Stomach (tissue), 19 donors: ENCODE measurements at places on chromosomes 12 and 14.

GRCh38 chr12:133058203-133059113 lies 21.1 kb downstream of the ZNF84 start:
- no peak overlapping the region for H3K4me3 ChIP-seq
- peaks cover 53% of the 10 kb centered on the region for H3K36me3 ChIP-seq
- H3K4me1 ChIP-seq = no peaks in the 10 kb centered on the region
- H3K27me3 ChIP-seq = no peaks in the 10 kb centered on the region

DNA sequence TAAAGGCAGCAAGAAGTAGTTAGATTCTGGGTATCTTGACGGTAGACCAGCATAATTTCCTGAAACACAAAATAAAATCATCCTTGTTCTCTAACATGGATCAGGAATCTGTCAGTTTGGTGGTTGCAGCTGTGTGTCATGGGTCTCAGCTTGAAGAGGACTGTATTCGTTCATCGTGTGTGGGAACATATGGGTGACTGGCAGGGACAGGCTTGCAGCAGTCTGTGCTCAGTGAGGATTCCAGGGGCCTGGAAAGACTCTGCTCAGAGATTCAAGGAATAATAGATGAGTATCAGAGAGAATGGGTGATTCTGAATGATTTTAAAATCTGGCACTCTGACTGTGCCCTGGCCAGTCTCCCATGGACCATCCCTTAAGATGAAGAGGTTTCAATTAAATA lies 421.6 kb downstream of the APAF1 start:
- no peaks in the 10 kb centered on the region for H3K4me1 ChIP-seq
- no peak overlapping the region for H3K4me3 ChIP-seq
- no peak overlapping the region for H3K27ac ChIP-seq
- H3K36me3 ChIP-seq = no peaks in the 10 kb centered on the region
- no peak for DNase-seq
- no peaks in the 10 kb centered on the region for H3K27me3 ChIP-seq

DNA sequence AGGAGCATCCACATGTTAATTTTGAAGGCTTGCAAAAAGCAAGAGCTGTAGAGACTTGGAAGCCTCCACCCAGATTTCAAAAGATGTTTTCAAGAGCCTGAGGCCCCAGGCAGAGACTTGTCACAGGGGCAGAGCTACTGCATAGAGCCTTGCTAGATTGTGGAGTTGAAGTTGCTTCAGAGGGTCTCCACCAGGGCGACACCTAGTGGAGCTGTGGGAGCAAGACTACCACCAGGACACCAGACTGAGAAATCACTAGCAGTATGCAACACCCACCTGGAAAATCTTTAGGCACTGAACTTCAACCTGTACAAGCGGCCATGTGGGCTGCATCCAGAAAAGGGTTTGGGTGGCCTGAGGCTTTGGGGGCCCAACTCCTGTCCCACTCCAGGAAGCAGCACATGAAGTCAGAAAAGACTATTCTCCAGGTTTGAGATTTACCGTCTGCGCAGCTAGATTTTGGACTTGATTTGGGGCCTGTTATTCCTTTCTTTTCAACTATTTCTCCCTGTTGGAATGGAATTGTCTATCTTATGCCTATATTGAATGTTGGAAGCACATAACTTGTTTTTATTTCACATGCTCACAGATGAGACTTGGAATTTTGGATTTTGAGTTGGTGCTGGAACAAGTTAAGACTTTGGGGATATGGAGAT lies 508.6 kb downstream of the FLRT2 start:
- no peaks in the 10 kb centered on the region for H3K27me3 ChIP-seq
- DNase-seq = peak; percentile 48
- no peaks in the 10 kb centered on the region for H3K36me3 ChIP-seq
- H3K27ac ChIP-seq = no peak overlapping the region
- no peak overlapping the region for H3K4me3 ChIP-seq

- peak overlapping the region; percentile 62 for H3K4me3 ChIP-seq
- H3K27ac ChIP-seq = no peak overlapping the region
- peaks cover 39% of the 10 kb centered on the region for H3K4me1 ChIP-seq
Measured at GRCh38 chr12:62601765-62602164, 135.1 kb downstream of the MON2 start.

GRCh38 chr12:79151956-79152355 lies 287.4 kb downstream of the SYT1 start:
- H3K4me1 ChIP-seq = no peaks in the 10 kb centered on the region
- DNase-seq = no peak
- H3K27me3 ChIP-seq = no peaks in the 10 kb centered on the region
- no peak overlapping the region for H3K27ac ChIP-seq
- H3K36me3 ChIP-seq = no peaks in the 10 kb centered on the region
- no peak overlapping the region for H3K4me3 ChIP-seq
